Activated T-helper 1 cell treated with Interleukin-2 at 50 U/mL for 16 hours (primary cell): ENCODE measurements at places on chromosomes 4 and X.

- no peak for DNase-seq
Measured at GRCh38 chrX:78754917-78755316, 7.4 kb downstream of the LPAR4 start.

- no peak for DNase-seq
Measured at GRCh38 chrX:104183685-104184084, 17.4 kb downstream of the FAM199X start.

- DNase-seq = no peak
Measured at GRCh38 chr4:80576796-80577195, 241.3 kb downstream of the CFAP299 start.

GRCh38 chr4:27518876-27519275, 658.2 kb downstream of the STIM2 start:
- no peak for DNase-seq

DNA sequence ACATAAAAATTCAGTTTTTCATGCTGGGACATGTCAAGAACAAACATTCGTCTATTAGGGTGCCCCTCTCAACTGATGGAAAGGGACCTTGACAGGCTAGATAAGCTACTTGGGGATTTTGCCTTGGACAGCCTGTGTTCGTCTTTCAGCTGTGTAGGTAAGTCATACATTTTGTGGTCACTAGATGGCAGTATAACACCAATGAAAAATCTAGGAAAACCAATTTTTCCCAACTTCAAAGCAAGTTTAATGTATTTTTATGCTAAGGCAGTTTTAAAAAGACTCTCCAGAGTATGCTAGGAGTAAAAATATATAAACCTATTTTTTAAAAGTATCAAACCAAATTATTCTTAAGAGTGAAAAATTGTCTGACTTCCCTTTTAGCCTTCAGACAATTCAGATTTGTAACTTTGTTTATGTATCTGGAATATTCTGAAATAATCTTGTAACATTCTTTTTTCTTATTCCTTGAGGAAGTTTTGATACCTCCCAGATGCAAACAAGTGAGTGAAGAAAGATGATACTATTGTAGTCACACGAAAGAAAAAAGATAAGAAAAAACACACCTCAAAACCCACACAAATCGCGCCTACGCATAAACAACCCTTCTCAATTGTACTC, 158.3 kb downstream of the CPE start:
- DNase-seq = no peak

DNA sequence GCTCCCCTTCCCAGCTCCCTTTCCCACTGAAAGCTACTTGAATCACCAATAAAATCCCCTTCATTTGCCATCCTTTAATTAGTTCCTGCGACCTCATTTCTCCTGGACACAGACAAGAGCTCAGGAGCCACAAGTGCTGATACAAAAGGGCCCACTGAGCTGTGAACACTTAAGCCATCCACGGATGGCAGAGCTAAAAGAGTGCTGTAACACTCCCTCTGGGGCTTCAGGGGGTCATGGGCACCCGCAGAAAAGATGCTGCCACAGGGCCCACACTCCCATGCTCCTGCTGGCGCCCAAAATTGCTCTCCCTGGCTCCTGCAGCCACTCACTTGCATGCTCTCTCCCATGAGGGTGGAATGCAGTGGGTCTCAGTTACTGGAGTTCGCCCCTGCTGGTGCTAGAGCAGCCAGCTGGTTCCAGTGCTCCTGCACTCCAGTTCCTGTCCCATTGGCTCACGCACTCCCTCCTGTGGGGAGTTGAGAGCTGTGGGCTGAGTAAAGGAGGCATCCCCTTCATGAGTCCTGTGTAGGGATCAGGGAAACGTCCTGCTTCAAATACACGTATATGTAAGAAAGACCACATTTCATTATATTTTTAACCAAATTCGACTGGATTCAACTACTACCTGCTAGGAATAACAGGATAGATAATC, 1291.0 kb downstream of the ARAP2 start:
- no peak for DNase-seq

- DNase-seq = no peak
Measured at GRCh38 chr4:3344596-3344995, 51.8 kb downstream of the RGS12 start.

GRCh38 chr4:158724637-158725036, 1.4 kb upstream of the PPID start:
- DNase-seq = no peak

GRCh38 chr4:47050761-47051725, 19.7 kb downstream of the GABRB1 start:
- no peak for DNase-seq

- DNase-seq = no peak
Measured at GRCh38 chrX:25020905-25021449, 5.2 kb upstream of the ARX start.
